Coronary artery (tissue), 2 donors: ENCODE measurements at places on chromosomes 4 and X.

DNA sequence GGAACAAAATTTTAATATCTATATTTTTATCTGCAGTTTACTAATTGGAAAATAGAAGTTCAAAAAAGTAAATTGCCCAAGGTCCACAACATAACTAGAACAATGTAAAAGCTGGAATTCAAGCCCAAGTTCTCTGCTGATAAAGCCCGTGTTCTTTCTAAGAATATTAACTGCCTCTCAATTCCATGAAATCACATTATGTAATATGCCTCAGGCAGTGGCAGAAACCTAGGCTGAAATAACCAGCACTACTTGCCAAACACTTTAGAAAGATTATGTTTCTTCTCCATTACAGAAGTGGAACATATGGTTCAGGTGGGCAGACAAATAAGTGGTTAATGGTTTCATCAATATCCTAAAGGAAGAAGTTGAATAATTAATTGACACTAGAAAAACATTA lies 56.7 kb upstream of the ADGRL3 start:
- DNase-seq, result no peak

DNA sequence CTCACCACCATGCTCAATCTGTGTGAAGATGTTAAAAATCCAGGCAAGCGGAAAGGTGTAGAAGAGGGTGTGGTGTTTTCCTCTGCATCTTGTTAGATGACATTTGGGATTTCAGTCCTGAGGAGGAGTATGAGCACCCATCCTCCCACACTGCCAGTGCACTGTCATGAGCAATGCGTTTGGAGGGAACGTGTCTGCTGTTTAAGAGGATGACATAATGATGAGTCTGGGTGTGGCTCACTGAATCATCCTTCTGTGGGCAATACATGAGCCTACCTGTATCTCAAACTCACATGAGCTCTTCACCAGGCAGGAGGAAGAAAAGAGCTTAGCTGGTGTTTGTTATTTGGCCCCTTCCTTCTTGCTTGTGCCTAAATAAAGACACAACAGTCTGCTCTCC lies 67.9 kb upstream of the ARX start:
- DNase-seq, result no peak

GRCh38 chr4:52081216-52081615 lies 30.1 kb downstream of the SPATA18 start:
- DNase-seq, result no peak

DNA sequence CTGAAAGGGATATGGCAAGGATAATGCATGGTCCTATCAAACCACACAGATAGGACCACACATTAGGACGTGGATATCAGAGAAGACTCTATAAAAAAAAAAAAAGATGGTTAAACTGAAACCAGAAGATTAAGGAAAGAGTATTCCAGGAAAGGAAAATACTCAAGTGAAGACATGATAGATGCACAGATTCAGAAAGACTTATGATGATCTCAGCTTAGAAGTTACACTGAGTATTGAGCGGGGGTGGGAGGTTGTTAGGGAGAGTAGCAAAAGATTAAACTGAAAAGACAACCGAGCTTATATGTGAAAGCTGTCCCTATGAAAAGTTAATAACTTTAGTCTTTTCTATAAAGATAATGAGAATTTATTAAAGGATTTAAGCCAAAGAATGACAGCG lies 211.0 kb upstream of the EMCN start:
- no peak for DNase-seq

- no peak for DNase-seq
These were observed 58.0 kb upstream of the UNC5C start for GRCh38 chr4:95606739-95607138.

GRCh38 chr4:144584428-144584827 lies 61.5 kb upstream of the HHIP start:
- DNase-seq, result no peak

DNA sequence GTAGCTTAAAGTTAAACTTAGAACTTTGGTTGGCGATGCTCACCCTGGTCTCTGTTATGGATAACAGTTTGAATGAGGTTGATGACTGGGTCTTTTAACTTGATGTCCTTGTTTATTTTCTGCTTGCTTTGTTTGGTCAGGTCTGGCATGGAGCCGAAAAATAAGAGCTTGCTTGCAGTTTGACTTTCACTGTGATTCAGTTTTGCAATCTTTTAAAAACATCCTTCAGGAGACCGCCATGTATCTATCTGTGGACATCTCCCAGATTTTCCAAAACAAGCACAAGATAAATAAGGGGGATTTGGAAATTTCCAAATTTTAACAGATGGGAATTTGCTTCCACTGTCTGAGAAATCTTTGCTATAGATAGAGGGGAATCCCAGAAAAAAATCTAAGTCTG lies 246.7 kb downstream of the PALLD start:
- DNase-seq, result no peak
